Stimulated activated CD4-positive, alpha-beta T cell treated with anti-CD3 and anti-CD28 coated beads, Interleukin-1b, Interleukin-23, amount 100 ng/mL, for 1 hour (primary cell): ENCODE measurements at places on chromosomes 4 and X.

GRCh38 chr4:104989371-104989770, 157.3 kb upstream of the TET2 start:
- DNase-seq, result no peak

GRCh38 chr4:42122237-42122636, 30.2 kb downstream of the BEND4 start:
- no peak for DNase-seq

DNA sequence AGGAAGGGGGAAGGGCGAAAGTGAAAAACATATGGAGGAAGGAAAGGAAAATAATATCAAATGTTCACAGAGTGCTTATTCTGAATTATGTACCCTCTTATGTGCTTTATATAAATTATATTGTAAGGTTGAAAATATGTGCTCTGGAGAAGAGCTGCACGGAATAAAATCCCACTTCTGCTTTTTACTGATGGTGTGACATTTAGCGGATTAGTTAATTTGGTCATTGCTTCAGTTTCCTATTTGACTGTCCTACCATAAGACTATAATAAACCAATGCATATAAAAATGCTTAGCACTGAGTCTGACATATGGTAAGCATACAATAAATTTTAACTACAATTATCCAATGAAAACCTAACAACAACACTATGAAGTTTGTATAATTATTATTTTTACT, 86.2 kb downstream of the NPFFR2 start:
- DNase-seq, result no peak

GRCh38 chr4:148441624-148441985, 609 bp downstream of the NR3C2 start:
- DNase-seq, result no peak

DNA sequence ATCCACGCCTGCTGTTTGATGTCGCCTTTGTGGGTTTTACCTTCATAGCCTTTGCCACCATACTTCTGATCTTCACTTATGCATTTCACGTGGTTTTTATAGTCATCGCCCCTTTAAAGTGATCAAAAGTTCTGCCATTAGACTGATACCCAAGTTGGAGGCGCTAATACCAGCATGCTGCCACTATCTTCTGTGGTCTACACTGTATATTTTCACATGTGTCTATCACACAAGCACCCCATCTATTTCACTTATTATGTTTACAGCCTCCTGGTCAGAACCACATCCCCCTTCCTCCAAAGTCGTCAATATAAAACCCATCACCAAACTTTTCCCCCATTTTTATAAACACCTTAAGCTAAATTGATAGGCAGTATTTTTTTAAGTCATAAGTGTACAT, 8.2 kb downstream of the LYAR start:
- DNase-seq, result no peak

DNA sequence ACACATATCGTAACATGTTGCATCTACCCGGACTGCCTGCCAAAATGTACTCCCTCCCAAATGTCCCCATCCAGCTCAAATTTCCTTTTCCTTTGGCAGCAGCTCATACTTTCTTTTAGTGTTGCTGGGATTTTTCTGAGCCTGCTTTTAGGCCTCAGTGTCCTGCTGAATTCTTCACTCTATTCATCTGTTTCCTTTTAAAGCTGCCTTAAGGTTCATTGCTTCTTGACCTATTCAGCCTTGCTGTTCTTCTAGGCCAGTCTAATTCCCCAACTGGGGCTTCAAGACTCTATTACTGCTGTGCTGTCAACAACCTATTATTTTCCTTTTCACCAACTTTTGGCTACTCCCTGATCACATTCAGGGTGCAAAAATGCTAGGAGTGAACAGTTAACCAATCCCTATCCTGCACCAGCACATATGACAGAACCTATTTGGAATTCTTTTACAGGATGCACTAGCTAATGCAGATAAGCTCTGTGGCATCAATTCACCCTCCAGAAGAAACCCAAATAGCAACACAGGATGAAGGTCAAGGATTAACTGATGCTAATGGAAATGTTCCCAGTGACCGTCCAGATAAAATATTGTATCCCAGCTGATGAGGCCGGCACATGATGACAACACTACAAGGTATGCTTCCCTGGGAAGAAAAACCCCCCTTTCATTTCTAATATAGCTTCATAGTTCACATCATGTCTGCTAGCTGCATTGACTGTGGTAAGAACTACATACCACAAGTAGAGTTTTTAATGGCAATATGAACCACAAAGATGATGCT, 114.7 kb upstream of the TTC29 start:
- no peak for DNase-seq

DNA sequence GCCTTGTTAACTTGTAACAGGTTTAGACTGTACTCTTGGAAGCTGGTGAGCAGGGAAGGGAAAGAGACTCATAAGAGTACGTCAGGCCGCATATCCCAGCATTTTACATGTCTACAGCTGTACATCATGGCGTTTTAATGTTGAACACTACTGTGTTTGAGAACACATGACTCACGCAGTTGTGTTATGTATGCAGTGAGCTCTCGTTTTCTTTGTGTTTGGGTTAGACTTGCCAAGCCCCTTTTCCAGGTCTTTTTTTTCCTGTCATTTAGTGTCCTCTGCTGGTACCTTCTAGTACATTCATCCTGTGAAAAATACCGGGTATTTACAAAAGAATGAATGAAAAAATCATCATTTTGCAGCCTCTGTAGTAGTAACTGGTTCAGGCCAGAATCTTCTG, 35.3 kb downstream of the SMS start:
- no peak for DNase-seq

DNA sequence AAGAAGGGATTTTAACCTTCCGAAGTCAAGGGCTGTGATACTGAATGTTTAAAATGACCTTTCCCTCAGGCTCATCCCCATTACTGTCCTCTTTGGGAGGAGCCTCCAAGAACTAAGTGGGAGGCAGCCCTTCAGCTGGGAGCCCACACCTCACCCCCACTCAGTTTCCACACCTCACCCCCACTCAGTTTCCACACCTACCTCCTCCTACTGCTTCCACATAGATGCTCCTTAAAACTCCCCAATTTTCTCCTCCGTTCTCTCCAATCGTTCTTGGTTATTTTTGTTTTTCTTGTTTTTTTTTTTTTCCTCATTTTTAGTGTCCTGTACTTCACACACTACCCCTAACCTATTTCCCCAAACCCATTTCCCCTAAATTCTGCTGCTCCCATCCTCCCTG, 31.6 kb upstream of the ANXA3 start:
- no peak for DNase-seq

DNA sequence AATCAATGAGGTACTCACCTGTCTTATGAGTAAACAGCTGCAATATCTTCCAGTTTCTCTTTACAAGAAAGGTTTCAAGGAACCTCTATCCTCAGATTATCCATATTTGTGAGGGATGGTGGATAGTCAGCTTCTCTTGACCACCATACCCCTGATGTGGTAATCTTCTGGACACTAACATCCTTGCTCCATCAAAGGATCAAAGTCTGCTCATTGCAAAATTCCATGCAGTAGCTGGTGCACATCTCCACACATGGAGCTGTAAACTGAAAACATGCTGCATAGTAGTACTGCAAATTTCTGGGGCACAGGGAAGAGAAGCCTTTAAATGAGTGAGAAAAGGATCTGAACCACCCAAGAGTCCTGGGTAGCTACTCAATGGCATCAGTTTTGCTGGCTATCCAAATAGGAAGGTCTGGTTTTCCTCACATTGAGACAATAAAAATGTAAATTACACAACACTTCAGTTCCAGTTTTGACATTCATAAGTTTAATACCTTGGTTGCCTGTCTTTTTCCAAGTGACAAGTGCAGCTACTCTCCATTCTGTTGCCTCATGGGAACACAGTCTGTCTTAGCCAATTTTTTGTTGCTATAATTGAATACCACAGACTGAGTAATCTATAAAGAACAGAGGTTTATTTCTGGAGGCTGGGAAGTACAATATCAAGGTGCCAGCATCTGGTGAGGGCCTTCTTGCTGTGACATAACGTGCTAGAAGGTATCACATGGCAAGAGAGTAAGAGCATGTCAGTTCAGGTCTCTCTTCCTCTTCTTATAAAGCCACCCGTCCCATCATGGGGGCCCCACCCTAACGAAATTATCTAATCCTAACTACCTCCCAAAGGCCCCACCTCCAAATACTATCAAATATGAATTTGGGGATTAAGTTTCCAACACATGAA, 34.4 kb upstream of the ARHGEF6 start:
- DNase-seq, result no peak

- DNase-seq, result no peak
These were observed 155.6 kb upstream of the PACRGL start for GRCh38 chr4:20544645-20545044.
